Epithelial cell of proximal tubule (primary cell): ENCODE measurements at places on chromosomes 11 and 22.

DNA sequence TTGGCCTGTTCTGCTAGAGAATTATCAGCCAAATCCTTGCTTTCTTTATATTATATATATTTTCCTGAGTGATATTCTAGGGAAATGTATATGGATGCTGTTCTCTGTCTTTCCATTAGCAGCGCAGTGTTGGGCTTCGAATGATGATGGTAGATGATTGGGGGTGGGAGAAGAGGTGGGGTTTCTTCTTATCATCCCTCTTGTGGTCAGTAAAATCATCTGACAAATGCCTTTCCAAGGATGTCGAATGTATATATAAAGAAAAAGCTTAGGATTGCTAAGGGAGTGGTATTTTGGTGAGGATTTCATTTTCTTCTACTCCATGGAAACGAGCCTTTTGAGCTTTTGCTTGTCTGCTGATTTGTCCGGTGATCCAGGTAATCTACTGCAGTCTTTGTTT lies 48.9 kb downstream of the ARHGEF12 start:
- DNase-seq = no peak

DNA sequence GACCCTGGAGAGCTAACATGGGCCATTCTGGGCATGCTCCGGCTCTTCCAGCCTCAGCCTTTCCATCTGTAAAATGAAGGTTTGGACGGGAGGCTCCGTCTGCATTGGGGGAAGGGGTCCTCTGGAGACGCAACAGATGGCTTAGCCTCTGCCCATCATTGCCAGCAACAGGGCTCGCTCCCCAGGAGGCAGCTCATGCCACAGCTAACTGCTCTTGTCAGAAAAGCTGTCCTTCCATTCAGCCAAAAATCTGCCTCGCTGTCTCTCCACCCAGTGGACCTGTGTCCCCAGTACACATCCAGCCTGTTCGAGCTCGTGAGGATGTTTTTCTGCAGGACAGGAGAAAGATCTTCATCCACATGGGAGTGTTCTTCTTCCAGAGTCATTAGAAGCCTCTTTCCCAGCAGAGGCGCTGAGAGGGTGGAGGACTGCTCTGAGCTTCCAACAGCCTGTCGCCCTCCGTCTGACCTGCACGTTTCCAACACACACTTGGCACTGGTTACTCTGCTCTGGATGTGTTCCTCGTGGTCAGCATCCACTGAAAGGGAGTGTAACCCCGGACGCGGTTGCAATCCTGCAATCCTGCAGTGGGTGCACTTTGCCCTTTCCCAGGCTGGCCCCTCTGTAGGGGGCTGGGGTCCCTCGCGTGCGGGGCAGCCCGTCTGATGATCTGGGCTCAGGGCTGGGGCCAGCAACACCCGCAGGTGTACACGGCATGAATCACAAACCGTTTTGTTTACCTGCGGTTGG lies 1340.9 kb downstream of the TBC1D22A start:
- no peak for DNase-seq

GRCh38 chr11:125514336-125515101 lies 18.5 kb upstream of the FEZ1 start:
- no peak for DNase-seq

- DNase-seq = no peak
Observed at GRCh38 chr11:111303461-111303860, 5.1 kb downstream of the POU2AF3 start.
